ENCODE measurements at places on chromosomes 1 and 21.

DNA sequence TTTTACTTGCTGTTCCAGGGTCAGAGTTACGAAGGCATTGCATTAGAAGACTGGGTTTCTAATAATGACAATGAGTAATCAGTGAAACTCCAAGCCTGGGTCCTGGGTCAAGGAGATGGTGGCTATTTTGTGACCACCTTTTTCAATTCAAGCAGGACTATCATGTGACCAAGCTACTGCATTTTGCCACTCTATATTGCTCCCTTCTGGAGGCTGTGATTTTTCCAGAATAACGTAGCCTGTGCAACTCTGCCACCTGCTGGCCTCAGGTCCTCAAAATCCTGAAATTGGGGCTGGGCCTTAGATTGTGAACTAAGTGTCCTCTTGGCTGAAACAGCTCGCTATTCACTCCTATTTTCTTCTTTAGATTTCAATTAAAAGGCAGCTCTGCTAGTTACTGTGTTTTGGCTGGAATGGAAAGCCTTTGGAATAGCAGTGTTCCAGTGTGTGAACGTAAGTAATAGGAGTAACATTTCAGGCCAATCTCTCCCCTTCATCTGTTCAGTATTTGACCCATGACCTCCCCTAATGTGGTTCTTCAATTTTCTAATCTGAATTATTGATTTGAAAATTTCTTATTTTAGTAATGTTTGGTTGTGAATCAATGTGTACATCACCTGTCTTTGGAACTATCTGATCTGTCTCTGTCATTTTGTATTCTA is 52.9 kb upstream of the CD46 start:
- peak; percentile 20 for DNase-seq

- DNase-seq, result no peak
Measured at GRCh38 chr1:160671603-160672517, 25.0 kb upstream of the SLAMF1 start.

DNA sequence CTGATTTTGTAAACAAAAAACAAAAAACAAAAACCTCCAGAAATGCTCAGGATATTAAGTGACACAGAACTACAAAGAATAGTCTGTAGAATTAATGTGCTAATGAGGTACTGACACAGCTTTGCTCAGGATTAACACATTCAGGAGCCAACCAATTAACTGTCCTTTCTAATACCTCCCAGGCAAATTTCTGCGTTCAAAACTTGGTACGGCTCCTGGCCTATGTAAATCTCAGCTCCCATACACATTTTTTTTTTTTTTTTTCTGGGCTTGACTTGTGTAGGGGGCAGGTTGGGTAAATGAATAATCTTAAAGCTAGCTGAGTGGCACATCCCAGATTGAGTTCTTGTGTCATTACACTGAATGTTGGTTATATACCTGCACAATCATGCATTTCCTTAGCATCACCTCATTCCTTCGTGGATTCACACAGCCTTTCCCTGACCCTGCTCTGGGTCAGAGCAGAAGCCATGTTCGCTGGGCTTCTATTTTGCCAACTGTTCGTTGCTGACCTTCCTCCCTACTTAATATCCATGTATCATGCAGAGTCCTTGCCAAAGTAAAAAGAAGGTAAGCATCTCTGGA is 12.6 kb upstream of the IER5 start:
- no peak for DNase-seq

GRCh38 chr21:45570826-45571601 is 28.8 kb upstream of the SLC19A1 start:
- DNase-seq, result no peak

DNA sequence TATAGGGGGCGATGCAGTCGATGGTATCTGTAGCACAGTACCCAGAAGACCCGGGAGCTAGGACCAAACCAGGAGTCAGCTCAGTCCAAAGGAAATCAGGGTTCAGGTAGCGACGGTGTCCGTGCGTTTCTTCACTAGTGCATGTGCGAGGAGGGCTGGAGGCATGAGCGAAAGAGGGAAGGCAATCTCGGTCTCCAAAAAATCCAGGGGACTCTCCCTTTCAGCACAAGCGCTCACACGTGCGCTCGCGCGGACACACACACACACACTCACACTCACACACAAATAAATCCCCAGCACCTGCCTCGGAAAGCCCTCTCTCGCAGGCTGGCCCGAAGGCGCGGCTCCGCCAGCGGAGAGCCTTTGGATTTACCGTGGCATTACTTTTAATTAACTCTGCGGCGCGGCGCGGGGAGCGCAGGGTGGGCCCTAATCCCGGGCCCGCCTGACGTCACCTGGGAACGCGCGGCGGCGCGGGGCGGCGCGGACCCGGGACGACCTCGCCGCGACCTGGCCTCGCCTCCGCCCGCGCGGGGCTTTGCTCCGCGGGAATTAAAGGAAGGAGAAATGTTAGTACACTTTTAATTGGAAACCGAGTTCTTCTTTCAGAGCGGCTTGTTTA is 121.2 kb downstream of the LMX1A start:
- DNase-seq, result no peak

All from stimulated activated CD4-positive, alpha-beta T cell treated with anti-CD3 and anti-CD28 coated beads, Interleukin-2, amount 100 ng/mL, for 24 hours (primary cell).